ENCODE measurements at places on chromosomes 5 and 9.

DNA sequence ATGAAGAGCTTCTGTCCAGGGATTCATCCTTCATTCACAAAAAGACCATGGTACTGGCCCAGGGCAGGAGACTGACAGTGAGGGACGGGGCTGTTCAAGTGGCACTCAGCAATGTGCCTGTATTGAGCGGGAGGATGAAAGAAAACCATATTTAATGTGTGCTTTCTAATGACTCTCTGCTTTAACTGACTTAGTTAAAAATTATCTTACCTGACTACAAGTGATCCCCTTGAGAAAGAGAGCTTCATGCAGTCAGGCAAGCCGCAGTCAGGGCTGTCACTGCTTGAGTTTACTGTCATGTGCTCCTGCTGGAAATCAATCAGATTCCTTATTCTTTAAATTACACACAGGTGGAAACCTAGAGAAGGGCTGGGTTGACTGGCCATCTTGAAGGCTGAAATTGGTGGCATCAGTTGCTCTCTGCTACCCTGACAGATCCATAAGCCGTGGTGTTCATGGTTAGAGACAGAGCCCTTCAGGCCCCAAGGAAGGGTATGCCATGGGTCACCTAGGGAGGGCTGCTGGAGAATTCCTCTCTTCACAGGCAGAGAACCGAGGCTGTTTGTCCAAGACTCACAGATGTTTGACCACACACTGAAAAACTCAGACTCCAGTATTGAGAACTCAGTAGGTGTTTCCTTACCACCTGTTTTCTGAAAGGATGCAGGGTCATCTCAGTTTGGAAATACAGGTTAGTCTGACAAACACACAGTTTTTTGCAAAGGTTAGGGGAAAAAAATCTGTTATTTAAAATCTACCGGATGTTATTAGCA is 70.9 kb downstream of the TRIO start:
- no peak for DNase-seq

- no peak for DNase-seq
These were observed 621 bp downstream of the PCDHGA11 start for GRCh38 chr5:141421489-141421855.

DNA sequence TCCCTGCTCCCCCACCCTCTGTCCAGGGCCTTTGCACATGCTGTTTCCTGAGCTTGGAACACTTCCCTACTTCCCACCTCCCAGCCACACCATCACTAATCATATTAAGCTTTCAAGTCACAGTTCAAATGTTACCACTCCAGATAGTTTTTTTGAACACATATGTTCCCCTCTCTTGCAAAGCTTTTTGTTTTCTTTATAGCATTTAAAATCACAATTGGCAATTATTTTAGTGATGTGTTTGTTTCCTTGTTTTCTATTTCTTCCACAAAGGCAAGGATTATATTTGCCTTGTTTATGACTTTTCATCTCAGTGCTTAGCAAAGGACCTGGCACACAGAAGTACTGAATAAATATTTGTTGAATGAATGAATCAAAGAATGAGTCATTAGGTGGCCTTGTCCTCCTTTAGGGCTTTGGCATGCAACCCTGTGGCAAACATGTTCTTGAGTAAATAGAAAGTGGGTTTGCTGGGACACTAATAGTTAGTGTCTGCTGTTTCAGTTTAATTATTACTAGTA is 386.8 kb downstream of the FGF10 start:
- no peak for DNase-seq

DNA sequence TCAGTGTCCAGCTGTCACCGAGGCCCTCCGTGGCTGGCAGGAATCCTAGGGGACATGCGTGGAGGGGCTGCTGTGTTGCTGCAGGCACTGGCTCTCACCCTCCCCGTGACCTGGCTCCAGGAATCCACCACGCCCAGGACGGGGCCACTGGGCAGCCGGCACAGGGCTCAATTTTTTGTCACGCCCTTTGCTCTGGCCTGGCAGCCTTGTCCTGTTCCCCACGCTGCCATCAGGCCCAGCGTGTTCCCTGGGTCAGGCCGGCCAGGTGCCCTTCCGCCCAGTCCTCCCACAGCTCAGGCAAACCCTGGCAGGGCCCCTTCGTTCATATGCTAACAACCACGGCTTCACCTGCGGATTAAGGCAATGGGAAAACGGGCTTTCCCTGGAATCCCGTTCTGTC is 37.3 kb downstream of the PROP1 start:
- no peak for DNase-seq
